ENCODE measurements at places on chromosomes 7 and 10. TPM values are rescaled to one million over a fixed set of nuclear protein-coding genes. Genes with fewer than 3 reads are reported as not detected.

SPDYE6 gene
- total RNA-seq: not detected

JAZF1 gene
- total RNA-seq: 5.4 TPM

C7orf33 gene
- not detected for total RNA-seq

GIMAP1 gene
- total RNA-seq: 0.81 TPM
